ENCODE measurements at places on chromosomes 7 and 10. TPM values are rescaled to one million over a fixed set of nuclear protein-coding genes. Genes with fewer than 3 reads are reported as not detected.
A peak's percentile ranks its signal among the peaks of the same experiment; 100 is the strongest.

WDR86 gene
- 8.5 TPM for total RNA-seq

DNA sequence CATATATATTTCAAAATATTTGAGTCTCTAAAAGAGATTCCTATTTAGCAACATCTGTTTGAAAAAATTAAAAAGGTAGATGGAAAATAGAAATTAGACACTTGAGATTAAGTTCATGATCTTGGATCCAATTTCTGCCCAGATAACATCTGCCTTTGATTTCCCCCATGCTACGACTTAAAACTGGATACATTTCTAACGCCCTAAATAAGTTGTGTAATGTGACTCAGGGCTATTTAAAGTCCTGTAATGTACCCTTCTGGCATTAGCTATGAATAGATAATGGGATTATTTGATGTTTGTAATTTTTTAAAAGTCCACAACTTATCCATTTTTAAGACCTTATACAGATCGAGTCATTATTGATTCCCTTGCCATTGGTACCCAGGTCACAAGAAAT is 23.4 kb downstream of the CFAP43 start:
- DNase-seq, result no peak
- H3K27ac ChIP-seq, result no peak overlapping the region
- no peaks in the 10 kb centered on the region for H3K27me3 ChIP-seq
- H3K4me3 ChIP-seq, result no peak overlapping the region
- no peaks in the 10 kb centered on the region for H3K36me3 ChIP-seq

SFTPA2 gene
- not detected for total RNA-seq

GRCh38 chr10:14860791-14861190 is 17.9 kb upstream of the SUV39H2 start:
- no peak overlapping the region for H3K4me3 ChIP-seq
- no peak for DNase-seq
- H3K27ac ChIP-seq, result no peak overlapping the region
- no peaks in the 10 kb centered on the region for H3K27me3 ChIP-seq

AKR1D1 gene
- under 0.01 TPM for total RNA-seq

DNA sequence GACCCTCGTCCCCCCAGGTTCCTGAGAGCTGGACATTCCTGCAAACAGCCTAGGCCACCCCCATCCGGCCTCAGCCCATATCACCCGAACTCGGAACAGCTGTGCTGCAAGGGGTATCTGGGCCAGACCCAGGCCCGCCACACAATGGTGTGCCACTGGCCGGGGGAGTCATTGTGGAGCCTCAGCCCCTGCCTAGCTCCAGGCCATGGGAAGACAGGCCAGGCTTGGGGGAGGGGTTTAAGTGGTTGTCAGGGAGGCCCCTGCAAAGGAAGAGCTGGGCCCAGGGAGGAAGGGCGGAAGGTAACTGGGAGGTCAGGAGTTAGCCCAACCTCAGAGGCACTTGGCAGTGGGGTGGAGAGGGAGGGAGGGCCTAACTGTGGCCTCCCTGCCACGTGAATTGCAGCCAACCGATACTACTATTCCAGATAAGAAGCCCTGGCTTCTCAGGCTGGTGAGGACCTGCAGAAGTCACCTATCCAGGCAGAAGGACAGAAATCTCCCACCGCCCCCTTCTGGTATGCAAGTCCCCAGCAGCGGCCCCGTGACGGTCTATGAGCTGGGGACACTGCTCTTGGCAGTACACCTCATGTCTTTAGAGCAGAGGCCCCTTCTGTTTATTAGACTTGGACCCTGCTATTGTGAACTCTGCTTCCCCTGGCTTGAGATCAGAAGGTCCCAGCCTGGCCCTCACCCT is 26.8 kb downstream of the VSIR start:
- no peaks in the 10 kb centered on the region for H3K27me3 ChIP-seq
- H3K4me3 ChIP-seq, result no peak overlapping the region
- no peaks in the 10 kb centered on the region for H3K36me3 ChIP-seq

CD36 gene
- 22.8 TPM for total RNA-seq

DNA sequence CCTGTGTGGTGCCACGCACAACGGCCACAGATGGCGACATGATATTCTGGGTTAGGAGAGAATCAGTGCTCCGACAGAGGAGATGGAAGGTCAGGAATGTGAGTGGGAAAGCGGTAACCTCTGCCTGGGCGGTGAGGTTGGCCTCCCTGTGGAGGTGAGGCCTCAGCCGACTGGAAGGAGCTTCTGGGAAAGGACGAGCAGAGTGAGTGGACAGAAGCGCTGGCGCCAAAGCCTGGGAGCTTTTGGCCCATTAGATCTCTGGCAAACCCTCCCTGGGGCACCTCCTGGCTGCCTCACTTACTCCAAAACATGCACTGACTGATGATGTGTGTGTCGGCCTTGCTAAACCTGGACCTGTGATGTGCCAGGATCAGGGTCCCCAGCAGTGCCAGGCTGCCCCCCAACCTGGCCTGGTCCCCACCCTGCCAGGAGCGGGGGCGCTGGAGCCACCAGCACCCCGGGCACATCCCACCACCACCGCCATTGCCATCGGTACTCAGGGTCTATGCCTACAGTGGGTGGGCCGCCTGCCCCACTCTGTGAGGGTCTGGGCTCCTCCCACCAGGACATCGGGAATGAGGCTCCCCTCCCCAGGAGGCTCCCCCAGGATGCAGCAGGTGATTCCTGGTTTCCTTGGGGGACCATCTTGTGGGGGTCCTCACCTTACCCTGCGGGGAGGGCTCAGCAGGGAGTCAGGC is 51.0 kb downstream of the RASGEF1A start:
- no peaks in the 10 kb centered on the region for H3K4me1 ChIP-seq
- no peaks in the 10 kb centered on the region for H3K36me3 ChIP-seq
- H3K27me3 ChIP-seq, result peaks cover 8% of the 10 kb centered on the region
- no peak for DNase-seq
- no peak overlapping the region for H3K4me3 ChIP-seq

OR2A1 gene
- 0.36 TPM for total RNA-seq

C7orf57 gene
- total RNA-seq, result under 0.01 TPM

NAT16 gene
- total RNA-seq, result not detected

DNA sequence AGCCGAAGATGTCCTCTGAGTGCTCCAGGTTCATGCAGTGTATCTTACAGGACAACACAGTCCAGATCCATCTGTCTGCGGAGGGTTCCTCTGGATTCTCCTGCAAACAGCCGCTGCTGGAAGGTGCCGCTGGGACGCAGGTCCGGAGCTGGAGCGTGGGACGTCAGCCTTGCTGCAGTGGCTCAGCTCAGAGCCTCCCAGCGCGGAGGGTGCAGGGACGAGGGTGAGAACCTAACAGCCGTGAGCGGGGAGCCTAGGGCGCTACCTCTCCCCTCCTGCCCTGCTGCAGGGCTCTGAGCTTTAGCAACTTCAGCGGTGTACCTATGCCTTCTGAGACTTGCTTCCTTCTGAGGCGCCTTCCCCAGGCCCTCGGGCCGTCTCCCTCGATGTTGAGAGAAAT is 137.6 kb upstream of the TMEM72 start:
- H3K4me3 ChIP-seq, result no peak overlapping the region
- H3K27ac ChIP-seq, result no peak overlapping the region
- H3K36me3 ChIP-seq, result no peaks in the 10 kb centered on the region
- peaks cover 10% of the 10 kb centered on the region for H3K4me1 ChIP-seq

- H3K4me1 ChIP-seq, result peaks cover 14% of the 10 kb centered on the region
- no peaks in the 10 kb centered on the region for H3K36me3 ChIP-seq
- no peak overlapping the region for H3K4me3 ChIP-seq
- no peak overlapping the region for H3K27ac ChIP-seq
- peak; percentile 80 for DNase-seq
Measured at GRCh38 chr7:2474813-2475677, 1.2 kb downstream of the GRIFIN start.

DNA sequence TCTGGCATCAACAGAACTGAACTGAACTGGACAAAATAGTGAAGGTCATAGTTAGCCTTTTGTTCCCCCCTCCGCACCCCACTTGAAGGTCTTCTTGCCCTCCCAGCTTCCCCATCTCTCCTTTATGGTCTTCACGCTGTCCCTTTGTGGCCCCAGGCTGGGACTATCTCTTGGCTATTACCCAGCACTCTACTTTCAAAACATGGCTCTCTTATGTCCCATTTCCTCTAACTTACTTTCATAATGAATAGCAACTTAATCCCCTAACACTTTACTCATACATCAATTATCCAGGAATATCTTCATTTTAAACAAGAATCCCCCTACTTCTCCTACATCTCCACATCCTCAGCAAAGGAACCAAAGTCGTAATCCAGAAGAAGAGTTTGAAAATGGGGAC is 135.3 kb upstream of the ITGB1 start:
- H3K27me3 ChIP-seq, result no peaks in the 10 kb centered on the region
- no peaks in the 10 kb centered on the region for H3K4me1 ChIP-seq
- no peak overlapping the region for H3K4me3 ChIP-seq
- H3K36me3 ChIP-seq, result no peaks in the 10 kb centered on the region
- no peak for DNase-seq

NPSR1 gene
- total RNA-seq, result not detected

- no peaks in the 10 kb centered on the region for H3K4me1 ChIP-seq
- H3K36me3 ChIP-seq, result no peaks in the 10 kb centered on the region
- no peak overlapping the region for H3K4me3 ChIP-seq
Measured at GRCh38 chr10:117546020-117546580, 3.6 kb downstream of the EMX2 start.

IRF5 gene
- under 0.01 TPM for total RNA-seq

MOGAT3 gene
- not detected for total RNA-seq

GRCh38 chr7:51013861-51014511 is 231.3 kb upstream of the GRB10 start:
- H3K4me3 ChIP-seq, result no peak overlapping the region
- peaks cover 12% of the 10 kb centered on the region for H3K4me1 ChIP-seq
- no peaks in the 10 kb centered on the region for H3K27me3 ChIP-seq
- H3K36me3 ChIP-seq, result no peaks in the 10 kb centered on the region
- DNase-seq, result peak; percentile 21
- no peak overlapping the region for H3K27ac ChIP-seq

GRCh38 chr10:51773681-51774080 is 74.3 kb upstream of the CSTF2T start:
- H3K4me3 ChIP-seq, result no peak overlapping the region
- H3K27ac ChIP-seq, result no peak overlapping the region
- no peaks in the 10 kb centered on the region for H3K27me3 ChIP-seq
- no peaks in the 10 kb centered on the region for H3K4me1 ChIP-seq
- DNase-seq, result peak; percentile 4
- no peaks in the 10 kb centered on the region for H3K36me3 ChIP-seq

PDE6C gene
- total RNA-seq, result not detected

DNA sequence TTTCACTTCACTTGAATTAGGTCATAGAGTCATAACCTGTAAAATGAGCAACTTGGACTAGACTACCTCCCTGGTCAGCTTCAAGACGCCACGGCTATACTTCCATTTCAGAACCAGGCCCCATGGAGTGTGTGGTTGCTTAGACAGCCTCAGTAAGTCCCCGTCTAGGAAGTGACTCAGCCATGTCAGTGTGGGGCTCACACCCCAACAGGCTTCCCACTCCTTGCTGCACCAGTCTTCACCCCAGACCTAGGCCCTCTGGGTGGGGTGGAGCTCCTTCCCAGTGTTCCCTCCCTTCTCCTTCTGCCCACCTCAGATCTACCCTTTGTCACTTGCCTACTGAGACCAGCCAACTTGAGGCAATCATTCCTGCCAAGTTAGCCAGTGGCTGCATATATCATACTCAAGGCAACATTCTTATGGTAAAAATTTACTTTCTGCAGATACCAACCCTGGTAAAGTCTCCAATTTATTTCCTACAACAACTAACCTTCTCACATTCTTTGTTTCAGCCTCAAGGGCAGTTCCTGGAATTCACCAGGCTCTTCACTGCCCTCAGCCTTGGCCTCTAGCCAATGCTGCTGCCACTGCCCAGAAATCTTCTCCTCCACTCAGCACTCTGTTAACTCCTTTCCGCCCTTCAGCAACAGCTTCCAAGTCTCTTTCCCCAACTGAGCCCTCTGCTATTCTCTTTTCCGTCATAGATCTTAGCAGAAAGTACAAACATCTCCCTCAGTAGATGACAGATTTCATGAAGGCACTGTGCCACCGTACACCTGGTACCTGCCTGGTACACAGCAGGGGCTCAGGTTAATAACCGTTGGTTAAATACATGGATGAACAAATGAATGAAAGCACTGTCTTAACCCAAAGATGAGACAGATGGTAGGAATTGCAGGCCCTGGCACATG is 31.3 kb upstream of the ZNRF2 start:
- H3K4me1 ChIP-seq, result peaks cover 8% of the 10 kb centered on the region
- no peaks in the 10 kb centered on the region for H3K36me3 ChIP-seq
- no peak overlapping the region for H3K27ac ChIP-seq
- no peak overlapping the region for H3K4me3 ChIP-seq
- H3K27me3 ChIP-seq, result no peaks in the 10 kb centered on the region
- no peak for DNase-seq

- no peaks in the 10 kb centered on the region for H3K4me1 ChIP-seq
- H3K4me3 ChIP-seq, result no peak overlapping the region
- no peaks in the 10 kb centered on the region for H3K36me3 ChIP-seq
- H3K27me3 ChIP-seq, result no peaks in the 10 kb centered on the region
- DNase-seq, result no peak
Measured at GRCh38 chr7:120582916-120583315, 275.0 kb downstream of the TSPAN12 start.

DNA sequence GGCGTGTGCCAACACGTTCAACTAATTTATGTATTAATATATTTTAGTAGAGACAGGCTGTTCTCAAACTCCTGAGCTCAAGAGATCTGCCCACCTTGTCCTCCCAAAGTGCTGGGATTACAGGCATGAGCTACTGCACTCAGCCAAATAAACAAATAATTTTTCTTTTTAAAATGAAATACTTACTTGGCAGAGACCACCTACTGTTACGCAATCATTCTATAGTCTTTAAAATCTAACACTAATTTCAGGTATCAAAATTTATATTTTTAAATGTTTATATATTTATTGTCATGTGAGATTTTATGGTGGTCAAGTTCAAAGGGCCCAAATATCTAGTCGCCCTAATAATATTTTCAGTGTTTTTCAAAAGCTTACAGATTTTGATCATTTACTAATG is 323.3 kb downstream of the PCDH15 start:
- H3K27me3 ChIP-seq, result no peaks in the 10 kb centered on the region
- no peak overlapping the region for H3K4me3 ChIP-seq
- DNase-seq, result no peak
- H3K36me3 ChIP-seq, result no peaks in the 10 kb centered on the region

GRCh38 chr10:5945561-5946418 is 31.6 kb downstream of the IL15RA start:
- peaks cover 34% of the 10 kb centered on the region for H3K4me1 ChIP-seq
- H3K4me3 ChIP-seq, result peak overlapping the region; percentile 56
- H3K27me3 ChIP-seq, result no peaks in the 10 kb centered on the region
- H3K36me3 ChIP-seq, result no peaks in the 10 kb centered on the region

DNA sequence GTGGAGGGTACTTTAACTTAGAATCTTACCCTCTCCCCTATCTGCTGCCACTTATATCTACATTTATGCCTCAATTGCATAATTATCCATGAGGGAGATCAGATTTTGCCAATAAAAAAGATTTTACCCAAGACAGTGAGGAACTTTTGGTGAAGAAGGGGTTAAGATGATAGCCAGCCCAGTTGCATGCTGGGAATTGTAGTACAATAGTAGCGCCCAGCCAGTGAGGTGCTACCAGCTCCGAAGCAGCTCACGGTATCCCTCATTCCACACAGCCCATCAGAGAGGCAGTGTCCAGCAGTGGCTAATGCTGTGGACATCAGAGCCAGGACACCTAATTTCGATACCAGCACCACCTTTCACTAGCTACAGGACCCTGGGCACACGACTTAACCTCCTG is 5.9 kb upstream of the LGI1 start:
- DNase-seq, result no peak
- H3K4me1 ChIP-seq, result peaks cover 22% of the 10 kb centered on the region
- no peaks in the 10 kb centered on the region for H3K27me3 ChIP-seq
- H3K27ac ChIP-seq, result no peak overlapping the region
- peak overlapping the region; percentile 8 for H3K4me3 ChIP-seq

TRIM50 gene
- not detected for total RNA-seq

Data from osteoblast (primary cell).